ENCODE measurements at places on chromosomes 4 and X.

DNA sequence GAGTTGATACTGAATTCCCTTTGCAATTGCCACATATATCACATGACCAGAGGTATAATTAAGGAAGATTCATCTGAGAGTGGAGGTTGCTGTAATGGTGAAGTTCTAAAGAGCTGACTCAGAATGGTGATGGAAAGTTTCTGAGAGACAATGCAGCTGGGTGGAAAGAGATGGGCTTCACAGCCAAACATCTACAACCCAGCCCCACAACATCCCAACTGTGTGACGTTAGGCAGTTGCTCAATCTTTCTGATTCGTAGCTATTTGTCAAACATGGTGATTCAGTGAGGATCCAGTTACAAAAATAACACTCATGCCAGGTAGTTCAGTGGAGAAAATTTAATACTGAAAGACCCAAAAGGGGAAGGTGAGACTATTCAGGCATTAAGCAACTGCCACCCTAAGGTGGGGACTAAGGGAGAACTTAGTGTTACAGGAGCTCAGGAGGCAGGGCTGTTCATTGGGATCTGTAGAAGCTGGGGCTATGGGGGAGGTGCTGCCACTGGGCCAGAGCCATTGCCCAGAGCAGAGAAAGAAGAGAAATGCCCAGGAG lies 6.9 kb upstream of the AFF1 start:
- no peak for DNase-seq

DNA sequence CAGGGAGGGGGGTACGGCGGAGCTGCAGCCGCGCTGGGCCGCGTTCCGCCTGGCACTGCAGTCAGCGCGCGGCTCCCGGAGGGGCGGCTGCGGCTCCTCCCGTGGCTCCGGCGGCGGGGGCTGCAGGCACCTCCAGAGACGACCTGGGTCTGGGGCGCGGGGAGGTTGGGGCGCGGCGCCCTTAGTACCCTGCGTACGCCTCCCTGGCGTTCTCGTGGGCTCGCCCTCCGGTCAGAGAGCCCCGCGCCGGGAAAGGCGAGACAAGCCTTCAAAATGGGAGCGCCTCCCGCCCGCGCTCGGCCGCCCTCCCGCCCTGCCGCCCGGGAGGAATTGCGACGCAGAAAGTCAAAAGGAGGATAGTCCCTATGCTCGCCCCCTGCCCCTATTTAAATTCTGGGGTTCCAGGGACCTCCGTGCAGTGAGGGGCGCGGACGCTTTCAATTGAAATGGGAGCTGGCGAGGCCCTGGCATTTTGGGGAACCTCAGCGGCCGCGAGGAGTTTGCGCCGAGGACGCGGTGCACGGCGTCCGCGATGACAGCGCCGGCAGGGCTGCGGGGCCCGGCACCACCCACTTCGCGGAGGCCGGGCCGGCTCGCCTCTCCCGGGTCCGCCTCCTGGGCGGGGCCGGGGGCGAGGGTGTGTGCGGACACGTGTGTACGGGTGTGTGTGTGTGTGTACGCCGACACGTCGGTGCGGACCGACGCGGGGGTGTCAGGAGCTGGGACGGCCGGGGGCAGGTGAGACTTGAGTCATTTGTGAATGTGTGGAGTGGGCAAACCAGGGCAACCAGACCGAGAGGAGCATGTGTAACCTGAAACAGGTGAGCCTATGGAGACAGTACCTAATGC lies 544 bp downstream of the HERC3 start:
- DNase-seq = peak; percentile 81

- no peak for DNase-seq
Observed at GRCh38 chr4:128424527-128425497, 137.2 kb upstream of the PGRMC2 start.

- peak; percentile 42 for DNase-seq
Observed at GRCh38 chrX:71195964-71196649, 26.9 kb upstream of the GJB1 start.

- no peak for DNase-seq
Observed at GRCh38 chr4:184203300-184203699, 14.4 kb downstream of the ENPP6 start.

DNA sequence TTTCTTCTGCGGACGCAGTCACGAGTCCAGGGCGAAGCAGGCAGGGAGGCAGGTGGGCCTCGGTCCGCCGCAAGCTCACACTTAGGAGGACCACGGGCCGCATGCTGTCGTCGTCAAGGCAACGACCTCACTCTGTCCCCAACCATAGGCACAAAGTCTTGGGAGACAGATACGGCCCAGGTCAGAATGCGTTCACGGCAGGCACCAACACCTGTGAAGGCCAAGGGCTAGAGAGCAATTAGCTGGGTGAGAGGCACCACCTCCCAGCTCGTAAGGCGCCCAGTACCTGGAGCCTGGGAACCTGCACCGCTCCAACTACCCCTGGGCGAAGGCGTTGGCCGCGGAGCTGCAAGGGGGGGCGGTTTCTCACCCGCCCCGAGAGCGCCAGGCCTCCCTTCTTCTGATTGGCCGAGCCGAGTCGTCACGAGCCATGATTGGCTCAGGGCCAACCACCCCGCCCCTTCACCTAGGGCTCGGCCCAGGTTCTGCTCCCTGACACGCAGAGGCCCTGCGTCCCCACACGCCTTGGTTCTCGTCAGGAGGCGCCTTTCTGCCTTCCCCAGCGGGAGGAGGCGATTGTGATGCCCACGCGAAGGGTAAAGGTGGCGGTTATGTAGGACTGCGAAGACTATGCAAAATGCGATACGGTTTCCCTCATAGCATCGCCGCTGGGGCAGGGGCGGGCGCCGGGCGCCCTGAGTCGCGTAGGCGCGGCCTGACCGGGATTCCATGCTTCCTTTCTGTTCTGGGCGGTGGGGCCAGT lies at the start of gene CDKL2:
Gene CDKL2, minus strand, starts transcription at position 355 of the 763 bp plus-strand sequence. CDS start 4,540 bp downstream, outside the sequence.
- peak; percentile 90 for DNase-seq

DNA sequence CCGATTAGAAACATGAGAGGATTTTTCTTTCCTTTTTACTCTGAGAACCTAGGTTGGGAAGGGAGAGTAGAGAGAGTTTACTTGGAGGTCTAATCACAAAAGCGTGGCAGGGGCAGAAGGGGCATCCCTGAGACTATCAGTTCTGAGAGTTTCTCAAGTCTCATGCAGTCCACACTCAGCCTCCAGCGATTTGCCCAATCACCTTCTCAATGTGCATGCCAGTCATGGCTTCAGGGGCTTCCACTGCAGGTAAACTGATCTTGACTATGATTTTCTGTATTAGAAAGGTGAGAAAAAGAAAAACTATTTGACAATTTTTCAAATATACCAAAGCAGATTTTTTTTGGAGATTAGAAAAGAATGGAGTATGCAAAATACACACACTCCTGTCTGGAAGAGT lies 617.1 kb upstream of the ZFP42 start:
- DNase-seq = no peak

GRCh38 chrX:109533631-109534030 lies 3.0 kb upstream of the NXT2 start:
- DNase-seq = no peak

GRCh38 chrX:18725310-18725943 lies 18.0 kb downstream of the PPEF1 start:
- DNase-seq = no peak

DNA sequence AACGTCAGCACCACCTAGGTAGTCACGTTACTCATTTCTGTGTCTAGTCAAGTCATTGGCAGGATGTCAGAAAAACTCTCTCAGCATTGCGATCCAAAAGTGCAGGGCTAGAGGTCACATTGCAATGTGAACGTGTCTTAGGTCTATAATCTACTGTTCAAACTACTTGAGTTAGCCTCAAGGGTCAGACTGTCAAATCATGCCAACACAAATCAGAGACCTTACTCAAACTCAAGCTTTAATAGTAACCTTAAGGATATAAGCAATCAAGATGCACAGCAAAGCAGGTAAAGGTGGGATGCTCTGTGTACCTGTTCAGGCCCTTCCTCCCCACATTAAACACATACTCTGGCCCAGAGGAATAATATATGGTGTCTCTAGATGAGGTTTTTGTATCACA lies 114.4 kb upstream of the NOCT start:
- DNase-seq = no peak

DNA sequence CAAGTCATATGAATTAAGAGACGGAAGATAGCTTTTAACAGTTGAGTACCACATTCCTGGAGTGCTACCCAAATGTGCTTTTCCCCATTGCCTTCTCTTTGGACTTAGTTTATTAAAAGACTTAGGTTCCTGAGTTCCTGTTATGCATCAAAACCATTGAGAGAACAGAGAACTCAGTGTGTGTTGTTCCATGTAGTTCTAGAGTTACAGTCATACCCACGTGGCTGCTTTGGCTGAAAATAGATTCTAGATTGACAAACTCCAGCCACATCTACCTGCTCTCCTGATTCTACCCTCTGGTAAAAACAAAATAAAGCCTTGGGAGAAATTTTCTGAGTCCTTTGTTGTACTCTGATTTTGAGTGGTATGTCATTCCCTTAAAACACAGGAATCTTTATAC lies 385.4 kb downstream of the IL15 start:
- DNase-seq = no peak

DNA sequence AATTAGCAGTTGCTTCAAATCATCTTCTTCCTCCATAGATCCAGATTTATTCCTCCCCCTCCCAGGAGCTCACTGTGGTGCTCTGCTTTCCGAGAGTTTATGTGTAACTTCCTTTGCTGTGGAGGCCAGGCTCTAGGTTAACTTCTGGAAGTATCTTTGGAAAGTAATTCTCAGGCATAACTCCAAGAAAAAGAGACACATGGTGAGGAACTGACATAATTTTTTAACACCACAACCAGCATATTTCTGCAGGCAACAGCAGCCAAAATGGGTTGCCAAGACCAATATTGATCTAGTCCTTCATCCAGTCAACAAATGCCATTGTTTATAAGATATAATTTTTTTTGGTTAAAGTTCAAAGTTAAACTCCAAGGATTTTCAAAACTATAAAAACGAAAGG lies 114.5 kb upstream of the RBPJ start:
- no peak for DNase-seq

GRCh38 chr4:159779716-159780115 lies 676.8 kb downstream of the RAPGEF2 start:
- DNase-seq = no peak

GRCh38 chr4:3374667-3375066 lies 67.1 kb upstream of the HGFAC start:
- DNase-seq = no peak

GRCh38 chr4:42643685-42644084 lies 13.2 kb downstream of the ATP8A1 start:
- no peak for DNase-seq

- DNase-seq = no peak
Observed at GRCh38 chr4:132026166-132026565, 1122.9 kb upstream of the PCDH10 start.

DNA sequence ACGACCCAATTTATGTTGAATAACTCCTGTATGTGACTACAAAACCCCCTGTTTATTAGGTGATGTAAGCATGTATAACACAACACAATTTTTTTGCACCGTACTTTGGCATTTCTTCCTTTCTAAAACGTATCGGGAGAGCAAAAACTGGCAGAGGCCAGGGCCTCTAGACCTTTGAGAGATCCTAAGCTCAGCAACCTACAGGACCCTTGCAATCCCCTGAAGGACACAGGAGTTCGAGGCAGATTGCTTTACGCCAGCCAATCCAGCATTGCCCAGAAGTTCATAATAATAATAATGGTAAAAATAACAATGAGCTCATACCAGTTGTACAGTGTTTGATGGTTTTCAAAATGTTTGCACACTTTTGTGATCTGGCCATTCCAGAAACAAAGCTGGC lies 7.7 kb downstream of the NKX3-2 start:
- no peak for DNase-seq

- peak; percentile 75 for DNase-seq
Observed at GRCh38 chrX:154398668-154399526, 720 bp downstream of the RPL10 start.

DNA sequence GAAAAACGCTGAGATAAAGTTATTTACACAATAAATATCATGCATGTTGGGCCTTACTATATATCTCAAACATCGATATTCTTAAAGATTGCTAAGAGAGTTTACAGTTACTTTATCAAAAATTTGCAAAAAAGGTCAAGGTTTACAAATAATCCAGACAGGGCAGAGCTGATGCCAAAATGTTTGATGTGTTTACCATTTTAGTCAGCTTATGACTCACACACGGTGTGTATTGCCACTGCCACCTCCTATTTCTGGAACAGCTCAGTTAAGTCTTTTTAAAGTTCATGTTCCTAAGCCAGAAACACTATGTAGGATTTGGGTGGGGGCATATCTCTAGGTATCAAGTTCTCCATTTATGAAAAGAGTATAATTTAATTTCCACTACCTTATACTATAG lies 580.6 kb downstream of the INPP4B start:
- DNase-seq = no peak

DNA sequence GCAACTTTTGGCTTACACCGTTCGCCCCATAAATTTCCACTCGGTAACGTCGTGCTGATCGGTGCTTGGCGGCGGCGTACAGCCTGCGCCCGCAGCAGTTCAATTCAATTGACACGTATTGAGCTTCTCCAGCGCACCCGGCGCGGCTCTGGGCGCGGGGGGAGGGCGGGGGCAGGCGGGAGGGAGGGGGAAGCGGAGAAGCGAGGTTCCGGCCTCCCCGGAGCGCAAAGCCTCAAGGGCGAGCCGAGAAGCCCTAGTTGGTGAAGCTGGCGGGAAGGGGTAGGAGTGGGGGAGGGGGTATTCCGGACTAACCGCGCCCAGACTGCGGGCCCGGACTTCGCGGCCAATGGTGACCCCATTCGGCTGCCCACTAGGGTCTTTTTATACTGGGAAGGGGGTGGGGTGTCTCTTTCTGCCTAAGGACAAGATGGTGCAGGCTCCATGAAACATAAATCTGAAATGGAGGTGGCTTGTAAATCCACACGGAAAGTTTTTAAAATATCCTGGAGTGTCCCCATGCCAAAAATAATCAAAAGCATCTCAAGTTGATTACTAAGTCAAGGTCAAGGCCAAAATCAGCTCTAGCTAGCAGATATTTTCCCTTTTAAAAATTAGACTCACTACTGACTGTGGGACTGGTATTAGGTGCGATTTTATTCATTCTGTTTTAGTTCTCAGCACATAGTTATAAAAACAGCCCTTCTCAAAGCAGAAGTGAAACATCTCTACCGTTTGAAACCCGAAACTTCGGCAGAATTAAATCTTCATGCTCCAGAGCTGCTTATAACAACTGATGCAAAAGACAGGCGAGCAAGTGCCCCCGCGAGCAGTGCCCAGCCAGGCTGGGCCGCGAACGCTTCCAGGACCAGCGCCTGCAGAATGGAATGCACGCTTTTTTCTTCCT lies 1.5 kb upstream of the BCOR start:
- DNase-seq = no peak

GRCh38 chr4:181258569-181258968 lies 984.6 kb upstream of the TENM3 start:
- no peak for DNase-seq

All from central memory CD4-positive, alpha-beta T cell (primary cell).